Activated T-cell treated with anti-CD3 and anti-CD28 coated beads, Interleukin-2, amount 50 U/mL, for 24 hours (primary cell): ENCODE measurements at places on chromosomes 6 and 20.
A peak's percentile ranks its signal among the peaks of the same experiment; 100 is the strongest.

DNA sequence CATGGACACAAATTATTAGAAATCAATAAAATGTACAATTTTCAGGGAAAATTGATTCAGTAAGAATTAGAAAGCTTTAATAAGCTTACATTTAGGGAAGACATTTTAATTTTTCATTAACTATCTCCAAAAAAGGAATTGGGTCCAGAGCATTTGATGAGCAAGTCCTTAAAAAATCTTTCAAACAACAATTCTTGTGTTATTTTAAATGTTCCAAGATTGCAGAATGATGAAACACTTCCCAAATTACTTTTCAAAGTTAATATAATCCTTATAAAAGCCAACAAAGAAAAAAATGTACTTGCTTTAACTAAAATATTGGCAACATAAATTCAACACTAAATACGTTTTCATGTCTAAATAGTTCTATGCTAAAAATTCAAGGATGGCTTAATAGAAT, 102.0 kb downstream of the ADAT2 start:
- no peak for DNase-seq

DNA sequence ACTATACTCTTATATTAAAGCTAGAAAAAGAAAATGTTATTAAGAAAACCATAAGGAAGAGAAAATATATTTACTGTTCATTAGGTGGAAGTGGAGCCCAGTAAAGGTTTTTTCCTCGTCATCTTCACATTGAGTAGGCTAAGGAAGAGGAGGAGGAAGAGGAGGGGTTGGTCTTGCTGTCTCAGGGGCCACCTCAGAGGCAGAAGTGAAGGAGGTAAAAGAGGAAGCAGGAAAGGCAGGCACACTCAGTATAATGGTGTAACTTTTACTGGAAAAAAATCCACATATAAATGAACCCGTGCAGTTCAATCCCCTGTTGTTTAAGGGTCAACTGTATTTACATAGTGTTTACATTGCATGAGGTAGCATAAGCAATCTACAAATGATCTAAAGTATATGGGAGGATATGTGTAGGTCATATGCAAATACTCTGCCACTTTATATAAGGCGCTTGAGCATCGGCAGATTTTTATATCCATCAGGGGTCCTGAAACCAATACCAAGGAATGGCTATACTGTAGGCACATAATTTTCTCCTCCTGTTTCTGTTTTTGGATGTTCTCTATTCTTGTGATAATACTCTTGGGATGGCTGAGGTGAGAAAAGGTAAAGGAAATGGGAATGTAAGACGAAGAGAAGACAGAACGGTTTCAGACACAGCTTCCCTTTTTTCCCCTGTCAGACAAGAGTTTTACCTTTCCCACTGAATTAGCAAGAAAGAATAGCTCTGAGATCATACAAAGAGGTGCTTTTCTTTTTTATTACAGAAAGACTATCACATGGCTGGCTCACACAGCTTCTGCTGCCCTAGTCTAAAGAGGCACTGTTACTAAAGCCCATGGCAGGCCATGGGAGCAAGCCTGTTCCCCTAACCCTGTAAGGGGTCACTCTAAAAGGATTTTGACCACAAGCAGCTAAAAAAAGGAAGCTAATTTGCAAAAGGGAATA, 59.9 kb downstream of the NUDT3 start:
- DNase-seq = no peak

DNA sequence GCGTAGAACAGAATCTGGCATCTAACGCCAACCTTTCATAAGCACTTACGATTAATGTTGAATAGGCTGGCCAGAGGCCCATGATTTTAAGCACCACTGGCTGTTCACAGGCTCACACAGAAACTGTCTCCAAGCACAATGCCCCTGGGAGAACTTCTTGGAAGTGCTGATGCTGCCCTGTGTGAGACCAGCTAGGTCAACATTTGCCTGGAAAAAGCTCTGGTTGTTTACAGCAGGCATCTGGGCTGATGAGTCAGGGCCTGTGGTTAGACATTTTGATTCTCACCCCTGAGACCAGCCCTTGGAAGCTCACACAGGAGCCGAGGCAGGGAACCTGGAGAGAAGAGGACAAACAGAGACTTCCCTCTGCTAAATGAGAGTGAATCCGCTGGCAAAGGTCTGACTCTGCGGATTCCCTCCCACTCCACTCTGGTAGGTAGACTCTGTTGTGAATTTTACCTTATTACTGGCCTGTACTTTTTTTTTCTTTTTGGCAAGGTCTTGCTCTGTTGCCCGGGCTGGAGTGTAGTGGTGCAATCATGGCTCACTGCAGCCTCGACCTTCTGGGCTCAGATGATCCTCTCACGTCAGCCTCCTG, 6.8 kb upstream of the SULF2 start:
- no peak for DNase-seq

DNA sequence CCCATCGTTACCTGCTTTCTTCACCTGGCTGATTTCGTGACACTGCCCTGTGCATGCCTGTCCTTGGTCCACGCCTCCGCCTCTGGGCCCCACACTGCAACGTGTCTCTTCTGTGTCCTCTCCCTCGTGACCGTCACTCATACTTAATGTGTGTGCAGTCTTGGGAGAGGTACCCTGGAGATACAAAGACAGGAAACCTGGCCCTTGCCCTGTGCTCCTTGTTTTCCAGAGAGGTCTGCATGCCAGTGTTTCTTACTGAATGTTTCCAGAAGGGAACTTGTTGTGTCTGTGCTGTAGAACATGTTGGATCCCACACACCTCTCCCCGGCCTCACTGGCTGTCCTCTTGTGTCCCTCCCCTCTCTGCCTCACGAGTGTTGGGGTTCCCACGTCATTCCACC, 45.8 kb downstream of the SNX9 start:
- DNase-seq = no peak

DNA sequence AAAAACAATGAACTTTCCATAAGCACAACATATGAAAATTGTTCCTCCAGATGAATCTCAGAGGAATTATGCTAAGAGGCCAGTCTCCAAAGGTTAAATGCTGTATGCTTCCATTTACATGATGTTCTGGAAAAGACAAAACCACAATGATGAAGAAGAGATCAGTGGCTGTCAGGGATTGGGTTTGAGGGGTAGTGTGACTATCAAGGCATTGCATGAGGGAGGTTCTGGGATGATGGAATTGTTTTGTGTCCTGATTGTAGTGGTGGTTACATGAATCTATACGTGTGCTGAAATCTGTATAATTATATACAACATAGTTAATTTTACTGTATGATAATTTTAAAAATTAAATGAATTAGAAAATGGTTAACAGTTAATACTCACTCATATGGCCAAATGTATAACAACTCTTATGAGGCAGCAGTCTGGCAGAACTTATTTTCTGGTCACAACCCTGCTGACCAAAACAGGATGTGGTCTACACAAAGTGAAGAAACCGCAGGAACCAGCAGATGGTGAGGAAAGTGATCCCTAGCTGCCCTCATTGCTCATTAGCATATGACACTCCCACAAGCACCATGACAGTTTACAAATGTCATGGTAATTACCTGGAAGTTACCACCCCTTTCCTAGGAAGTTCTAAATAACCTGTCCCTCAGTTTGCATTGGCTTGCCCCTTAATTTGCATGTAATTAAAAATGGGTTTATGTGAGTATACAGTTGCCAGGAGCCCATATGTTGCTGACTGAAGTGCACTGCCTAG, 31.9 kb downstream of the NSFL1C start:
- DNase-seq = peak; percentile 44

GRCh38 chr6:22145823-22146677, 150.8 kb downstream of the PRL start:
- DNase-seq = no peak

- DNase-seq = peak; percentile 67
Observed at GRCh38 chr20:846894-847278, 13.4 kb downstream of the FAM110A start.

GRCh38 chr6:134719286-134719685, 230.6 kb downstream of the ALDH8A1 start:
- DNase-seq = no peak

- no peak for DNase-seq
Observed at GRCh38 chr6:133854364-133855275, 34.3 kb upstream of the TCF21 start.

DNA sequence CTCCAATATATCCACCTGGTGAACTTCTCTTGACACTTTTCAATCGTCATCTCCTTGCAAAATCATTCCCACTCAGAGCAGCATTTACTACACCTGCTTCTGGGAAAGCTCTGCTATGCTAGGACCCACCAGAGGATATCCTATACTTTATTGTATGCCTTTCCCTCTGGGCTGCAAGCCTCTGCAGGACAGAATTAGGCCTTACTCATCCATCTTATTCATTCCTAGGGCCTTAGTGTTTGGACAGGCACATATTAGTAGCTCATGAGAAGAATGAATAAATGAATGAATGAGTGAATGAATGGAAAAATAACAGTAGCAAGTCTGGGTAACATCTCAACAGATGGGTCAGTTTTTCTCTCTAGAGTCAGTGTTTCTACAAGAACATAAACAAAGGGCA, 216.1 kb downstream of the MAFB start:
- no peak for DNase-seq

DNA sequence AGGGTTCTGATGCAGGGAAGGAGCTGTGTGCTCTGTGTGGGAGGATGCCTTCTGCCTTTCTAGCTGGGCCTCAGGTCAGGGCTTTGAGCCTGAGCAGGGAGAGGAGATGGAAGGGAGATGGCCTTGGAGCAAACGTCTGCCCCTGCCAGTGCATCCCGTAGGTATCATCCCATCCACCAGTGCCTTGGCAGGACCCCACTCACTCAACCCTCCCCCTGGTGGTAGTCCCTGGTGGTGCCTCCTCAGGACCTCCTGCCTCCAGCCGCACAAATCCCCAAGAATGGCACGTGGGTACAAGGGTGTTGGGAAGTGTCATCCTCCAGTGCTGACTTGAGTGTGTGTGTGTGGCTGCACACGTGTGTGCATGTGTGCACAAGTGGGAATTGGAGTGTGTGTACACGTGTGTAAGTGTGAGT, 23.1 kb upstream of the MICB start:
- no peak for DNase-seq

GRCh38 chr6:149212892-149213801, 104.4 kb upstream of the TAB2 start:
- peak; percentile 43 for DNase-seq

DNA sequence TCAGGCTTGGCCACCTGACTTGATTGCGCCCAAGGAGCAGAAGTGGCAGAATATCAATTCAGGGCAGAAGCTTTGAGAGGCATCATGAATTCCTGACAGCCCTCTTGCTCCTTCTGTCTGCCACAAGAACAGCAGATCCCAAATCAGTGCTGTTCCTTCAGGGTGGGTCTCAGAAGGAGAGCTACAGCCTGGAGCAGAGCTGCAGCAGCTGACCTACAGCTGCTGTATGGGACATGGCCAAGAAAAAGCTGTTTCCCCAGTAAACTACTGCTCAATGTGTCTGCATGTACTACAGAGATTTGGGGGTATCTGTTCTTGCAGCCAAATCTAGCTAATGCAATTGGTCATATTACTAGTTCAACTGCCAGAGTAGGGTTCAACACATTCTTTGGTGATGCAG, 69.0 kb downstream of the SLC22A3 start:
- DNase-seq = no peak

GRCh38 chr20:63542031-63542559, 4.9 kb upstream of the PTK6 start:
- DNase-seq = no peak

- DNase-seq = no peak
Observed at GRCh38 chr20:46767127-46767761, 57.8 kb downstream of the SLC2A10 start.

DNA sequence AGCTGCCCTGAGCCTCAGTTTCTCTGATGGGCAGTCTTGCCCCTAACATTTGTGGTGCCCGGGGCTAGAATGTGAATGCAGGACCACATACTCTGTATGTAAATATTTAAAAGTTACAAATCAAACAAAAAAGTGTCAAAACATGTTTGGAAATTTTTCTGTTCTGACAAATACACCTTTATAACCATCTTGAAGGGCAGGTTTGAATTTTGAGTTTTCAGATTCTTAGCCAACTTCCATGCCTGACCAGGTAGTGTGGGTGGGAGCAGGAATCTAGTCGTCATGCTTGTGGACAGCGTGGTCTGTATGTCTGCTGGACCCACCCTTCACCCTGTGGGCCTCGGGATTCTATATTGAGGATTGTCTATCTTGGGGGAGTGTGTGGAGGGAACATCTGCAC, 325.1 kb downstream of the SOX4 start:
- no peak for DNase-seq

DNA sequence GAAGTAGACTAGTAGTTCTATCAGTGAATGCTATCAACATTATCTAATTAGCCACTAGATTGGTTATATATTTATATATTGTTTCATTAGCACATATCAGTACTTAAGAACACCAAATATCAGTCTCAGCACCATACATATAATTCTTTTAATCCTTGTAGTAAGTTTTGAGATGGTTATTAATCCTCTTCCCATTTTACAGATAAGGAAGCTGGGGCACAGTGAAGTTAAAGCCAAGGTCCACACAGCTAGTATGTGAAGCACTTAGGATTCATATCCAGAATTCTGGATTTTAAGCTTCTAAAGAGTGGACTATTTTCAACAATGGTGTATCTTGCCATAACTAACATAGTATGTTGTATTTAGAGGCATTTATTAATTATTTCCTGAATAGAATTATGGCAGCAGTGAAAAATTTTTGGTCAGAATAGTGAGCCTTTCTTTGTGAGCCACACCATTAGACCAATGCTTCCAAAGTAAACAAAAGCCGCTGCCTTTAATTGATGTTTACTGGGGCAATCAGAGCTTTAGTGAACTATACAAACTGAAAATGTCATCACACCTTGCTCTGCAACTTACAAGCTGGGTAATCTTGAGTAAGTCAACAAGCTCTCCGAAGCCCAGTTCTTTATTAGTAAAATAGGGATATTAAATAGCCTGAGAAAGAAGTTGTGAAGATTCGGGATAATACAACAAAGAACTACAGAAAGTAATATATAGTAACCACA, 41.9 kb upstream of the HBS1L start:
- DNase-seq = no peak

- no peak for DNase-seq
Observed at GRCh38 chr6:36673882-36674281, 4.6 kb upstream of the CDKN1A start.

- no peak for DNase-seq
Observed at GRCh38 chr6:154070657-154071056, 31.6 kb downstream of the OPRM1 start.

GRCh38 chr6:39068391-39068790, 19.8 kb downstream of the GLP1R start:
- DNase-seq = no peak

GRCh38 chr20:53163486-53163885, 191.3 kb downstream of the TSHZ2 start:
- DNase-seq = no peak
